ENCODE measurements at places on chromosomes 16 and 17.

DNA sequence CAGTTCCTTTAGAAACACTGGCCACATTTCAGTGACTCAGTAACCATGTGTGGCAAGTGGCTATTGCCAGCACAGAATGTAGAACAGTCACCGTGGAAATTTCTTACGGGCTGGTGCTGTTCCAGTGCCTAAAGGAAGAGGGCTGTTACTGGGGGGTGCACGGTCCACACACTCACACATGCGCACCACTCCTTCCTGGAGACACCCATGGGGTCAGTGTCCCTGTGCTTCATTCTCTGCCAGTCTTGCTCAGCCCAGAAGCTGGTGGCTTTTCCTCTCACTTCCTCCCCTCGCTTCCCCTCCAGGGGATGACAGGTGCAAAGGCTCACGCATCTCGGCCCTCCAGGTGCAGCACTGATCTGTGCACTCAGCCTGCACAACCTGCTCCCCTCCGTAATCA, 115.6 kb downstream of the CCDC182 start:
- no peak for DNase-seq

DNA sequence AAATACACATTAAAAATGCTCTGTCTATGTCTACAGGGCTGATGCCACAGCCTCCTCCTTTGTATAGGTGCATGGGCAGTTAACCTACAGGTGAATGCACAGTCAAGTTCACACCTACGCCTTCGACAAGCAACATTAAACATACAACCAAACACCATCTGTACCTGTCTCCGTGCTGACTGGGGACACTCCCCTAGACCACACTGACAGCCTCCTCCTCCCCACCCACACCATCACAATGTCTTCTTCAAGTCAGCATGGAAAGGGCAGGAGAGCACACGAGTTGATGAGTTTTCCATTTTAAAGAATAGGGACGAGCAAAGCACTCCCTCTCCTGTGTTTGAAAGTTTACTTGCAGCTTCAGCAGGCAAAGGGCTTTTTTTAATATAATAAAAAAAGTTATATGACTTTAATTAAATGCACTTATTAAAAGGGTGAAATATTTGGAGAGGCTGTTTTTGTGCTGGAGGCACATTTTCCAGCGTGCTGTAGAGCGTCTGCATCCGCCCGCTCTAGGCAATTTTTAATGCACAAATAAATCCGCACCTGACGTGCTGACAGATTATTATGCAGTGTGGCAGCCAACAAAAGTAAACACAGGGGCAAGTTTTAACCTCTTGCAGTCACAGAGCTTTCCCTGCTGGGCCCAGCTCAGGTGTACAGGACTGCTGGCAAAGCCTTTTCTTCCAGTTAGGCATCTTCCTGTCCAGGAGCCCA, 367.9 kb downstream of the SOX9 start:
- DNase-seq, result no peak

DNA sequence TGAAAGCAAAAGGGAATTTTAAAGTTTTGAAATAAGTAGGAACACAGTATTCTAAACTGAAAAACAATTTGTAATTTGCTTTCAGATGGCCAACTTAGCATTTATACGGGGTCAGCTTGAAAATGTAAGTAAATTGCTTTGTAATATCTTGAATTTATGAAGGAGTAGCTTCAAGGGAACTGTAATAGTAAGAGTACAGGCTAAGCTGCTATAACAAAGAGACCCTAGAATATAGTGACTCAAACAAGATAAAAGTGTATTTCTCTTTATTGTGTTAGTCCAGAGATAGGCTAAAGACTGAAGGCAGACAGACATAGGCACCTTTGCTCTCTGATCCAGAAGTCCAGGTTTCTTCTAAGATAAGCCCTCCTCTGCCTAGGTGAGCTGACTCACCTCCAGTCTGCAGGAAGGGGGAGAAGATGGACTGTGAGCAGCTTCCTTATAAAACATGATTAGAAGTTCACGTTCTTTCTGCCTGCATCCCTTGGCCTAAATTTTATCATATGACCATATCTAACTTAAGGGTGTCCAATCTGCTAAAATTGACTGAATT, 3.2 kb downstream of the TTC19 start:
- DNase-seq, result no peak

DNA sequence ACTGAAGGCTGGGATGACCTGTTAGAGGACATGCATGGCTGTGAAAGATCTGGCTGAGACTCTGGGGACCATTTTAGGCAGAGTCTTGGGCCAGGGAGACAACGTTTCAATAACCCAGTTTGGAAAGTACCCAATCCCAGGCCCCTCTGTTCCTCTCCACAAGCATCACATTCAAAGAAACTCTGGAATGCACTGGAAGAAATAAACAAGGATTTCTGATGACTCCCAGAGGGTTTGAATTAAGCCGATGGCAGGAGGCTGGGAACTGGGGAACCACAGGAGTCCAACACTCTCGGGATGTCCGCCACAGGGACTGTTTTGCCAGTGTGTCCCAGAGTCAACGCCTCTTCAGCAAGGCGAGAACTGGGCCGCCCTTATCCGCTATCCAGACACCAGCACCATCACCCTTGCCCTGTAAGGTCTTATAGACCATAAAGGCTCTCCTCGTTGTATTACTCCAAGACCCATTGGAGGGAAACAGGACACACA, 3.3 kb downstream of the PMP22 start:
- DNase-seq, result no peak

DNA sequence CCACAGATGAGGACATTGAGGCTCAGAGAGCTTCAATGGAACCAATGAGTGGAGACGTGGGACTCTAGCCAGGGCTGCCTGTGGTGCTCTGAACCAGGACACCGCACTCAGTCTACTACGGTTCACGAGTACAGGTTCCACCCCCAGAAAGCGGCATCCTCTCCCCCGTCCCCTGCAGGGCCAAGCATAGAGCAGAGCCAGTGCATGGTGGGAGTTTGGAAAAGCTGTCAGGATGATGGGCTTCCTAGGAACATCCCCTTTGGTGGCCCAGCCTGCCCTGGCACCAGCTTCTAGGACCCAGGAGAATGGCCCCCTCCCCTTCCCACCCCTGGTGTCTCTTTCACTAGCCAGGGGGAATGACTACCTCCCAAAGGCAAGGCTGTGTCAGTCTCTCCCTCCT, 8.4 kb downstream of the ZNF319 start:
- DNase-seq, result no peak

- DNase-seq, result no peak
These were observed 206.2 kb downstream of the CCDC182 start for GRCh38 chr17:57538736-57539456.

GRCh38 chr16:85750827-85751697, at the start of gene C16orf74:
C16orf74 (minus strand) TSS chr16:85751096; CDS start chr16:85735217, 15,879 bp downstream.
- DNase-seq, result no peak

DNA sequence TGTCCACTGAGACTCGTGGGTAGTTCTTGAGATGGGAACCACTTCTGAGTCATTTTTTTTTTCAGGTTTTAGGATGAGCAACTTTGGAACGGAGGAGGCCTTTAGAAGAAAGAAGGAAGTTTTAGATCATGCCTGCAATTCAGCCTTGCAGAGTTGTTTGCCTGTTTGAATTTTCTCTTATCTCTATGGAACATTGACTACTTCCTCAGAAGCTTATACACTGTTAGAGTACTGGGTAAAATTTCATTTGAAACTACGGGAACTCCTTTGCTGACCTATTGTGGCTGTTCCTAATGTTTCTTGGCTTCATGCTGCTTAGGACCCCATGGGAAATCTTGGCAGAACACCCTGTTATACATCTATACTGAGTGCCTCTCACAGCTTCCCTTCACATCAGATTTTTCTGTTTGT, 70.8 kb downstream of the MAP2K6 start:
- DNase-seq, result no peak

DNA sequence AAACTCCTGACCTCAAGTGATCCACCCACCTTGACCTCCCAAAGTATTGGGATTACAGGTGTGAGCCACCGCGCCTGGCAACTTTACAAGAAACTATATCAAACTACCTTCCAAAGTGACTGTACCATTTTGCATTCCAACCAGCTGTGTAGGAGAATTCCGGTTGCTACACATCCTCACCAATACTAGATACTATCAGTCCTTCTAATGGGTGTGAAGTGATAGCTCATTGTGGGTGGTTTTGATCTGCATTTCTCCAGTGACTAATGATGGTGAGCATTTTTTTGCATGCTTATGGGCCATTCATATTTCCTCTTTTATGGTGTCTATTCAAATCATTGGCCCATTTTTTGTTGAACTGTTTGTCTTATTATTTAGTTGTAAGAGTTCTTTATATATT, 37.7 kb downstream of the SCNN1B start:
- DNase-seq, result no peak

- DNase-seq, result no peak
These were observed 13.0 kb downstream of the CAMKK1 start for GRCh38 chr17:3879591-3880417.

GRCh38 chr17:79699386-79700036, 31.2 kb upstream of the ENPP7 start:
- no peak for DNase-seq

GRCh38 chr16:87542531-87543102, 49.8 kb upstream of the ZCCHC14 start:
- DNase-seq, result no peak

- DNase-seq, result no peak
These were observed 221.3 kb downstream of the C16orf78 start for GRCh38 chr16:49594685-49595498.

- DNase-seq, result no peak
These were observed 716 bp downstream of the TMEM94 start for GRCh38 chr17:75457047-75457654.

DNA sequence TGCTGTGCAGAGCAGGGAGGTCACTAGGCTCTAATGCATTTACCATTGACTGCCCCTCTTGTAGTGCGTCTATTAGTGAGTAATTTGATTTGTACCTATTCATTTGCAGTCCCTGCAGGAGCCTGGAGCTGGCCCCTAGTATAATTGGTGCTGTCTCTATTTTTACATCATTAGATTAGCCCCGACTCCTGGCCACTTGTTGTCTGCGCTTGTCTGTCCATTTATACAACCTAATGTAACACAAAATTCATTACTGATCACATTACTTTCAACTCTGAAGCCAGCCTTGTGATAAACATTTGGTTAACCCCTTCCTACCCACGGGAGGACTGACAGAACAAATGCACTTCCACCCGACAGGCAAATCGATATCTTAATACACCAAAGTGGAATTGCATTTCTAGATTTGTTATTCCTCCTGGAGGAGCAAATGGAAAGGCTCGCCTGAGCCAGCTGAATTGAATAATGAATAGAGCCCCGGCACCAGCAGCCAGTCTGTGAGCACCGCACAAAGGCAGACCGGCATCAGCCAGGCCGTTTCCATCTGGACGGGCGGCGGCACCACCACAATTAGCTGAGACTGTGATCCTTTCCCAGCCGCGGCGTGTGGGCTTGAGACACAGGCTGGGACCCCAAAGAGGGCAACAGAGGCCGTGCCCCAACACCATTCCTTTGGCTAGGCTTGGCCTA, 18.7 kb upstream of the TBX2 start:
- DNase-seq, result no peak

- no peak for DNase-seq
These were observed 12.3 kb upstream of the CYTH1 start for GRCh38 chr17:78794399-78794798.

- DNase-seq, result no peak
These were observed 14.4 kb downstream of the SLC38A7 start for GRCh38 chr16:58670177-58670576.

GRCh38 chr17:2400474-2400866, 390 bp downstream of the MNT start:
- DNase-seq, result peak; percentile 53
